Fibroblast of skin of right biceps (primary cell): ENCODE measurements at places on chromosomes 6 and 20.

DNA sequence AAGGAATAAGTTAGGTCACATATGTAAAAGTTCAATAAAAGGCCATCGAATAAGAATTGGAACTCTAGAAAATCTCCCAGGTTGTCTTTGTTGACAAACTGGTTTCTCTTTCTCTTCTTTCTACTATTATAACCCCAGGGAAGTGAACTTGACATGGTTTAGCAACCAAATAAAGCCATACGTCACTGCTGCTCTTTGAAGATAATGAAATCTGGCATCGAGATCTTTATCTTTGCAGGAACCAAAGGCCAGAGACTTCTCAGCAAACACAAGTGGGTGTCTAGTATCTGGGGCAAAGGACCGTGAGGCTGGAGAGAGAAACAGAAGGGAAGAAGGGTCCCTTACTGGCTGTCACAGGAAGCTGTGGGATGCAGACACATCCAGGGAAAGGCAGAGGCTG, 286.7 kb upstream of the CDYL start:
- no peak for DNase-seq

GRCh38 chr6:24358219-24358821, 461 bp upstream of the DCDC2 start:
- no peak for DNase-seq

GRCh38 chr6:66421570-66421969, 714.5 kb upstream of the EYS start:
- peak; percentile 8 for DNase-seq

GRCh38 chr6:15630202-15630601, 32.6 kb downstream of the DTNBP1 start:
- no peak for DNase-seq

DNA sequence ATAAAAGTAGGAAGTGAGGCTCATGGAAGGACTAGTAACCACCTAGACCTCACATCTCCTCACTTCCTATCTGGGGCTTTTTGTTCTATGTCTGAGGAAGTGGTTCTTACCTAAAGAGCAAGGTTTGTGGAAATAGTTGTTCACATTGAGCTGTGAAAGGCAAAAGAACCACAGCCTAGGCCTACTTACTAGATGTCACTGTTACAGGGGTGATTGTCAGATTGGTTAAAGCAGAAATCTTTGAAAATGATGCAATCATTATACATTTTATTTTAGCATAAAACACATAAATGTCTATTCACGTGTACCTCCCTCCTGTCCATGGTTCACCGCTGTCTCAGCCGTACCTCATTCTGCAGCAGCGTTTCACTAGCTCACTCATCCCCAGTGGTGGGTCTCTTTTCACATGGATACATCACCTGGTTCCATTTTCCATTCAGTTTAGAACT, 268.8 kb downstream of the TMEM242 start:
- no peak for DNase-seq

DNA sequence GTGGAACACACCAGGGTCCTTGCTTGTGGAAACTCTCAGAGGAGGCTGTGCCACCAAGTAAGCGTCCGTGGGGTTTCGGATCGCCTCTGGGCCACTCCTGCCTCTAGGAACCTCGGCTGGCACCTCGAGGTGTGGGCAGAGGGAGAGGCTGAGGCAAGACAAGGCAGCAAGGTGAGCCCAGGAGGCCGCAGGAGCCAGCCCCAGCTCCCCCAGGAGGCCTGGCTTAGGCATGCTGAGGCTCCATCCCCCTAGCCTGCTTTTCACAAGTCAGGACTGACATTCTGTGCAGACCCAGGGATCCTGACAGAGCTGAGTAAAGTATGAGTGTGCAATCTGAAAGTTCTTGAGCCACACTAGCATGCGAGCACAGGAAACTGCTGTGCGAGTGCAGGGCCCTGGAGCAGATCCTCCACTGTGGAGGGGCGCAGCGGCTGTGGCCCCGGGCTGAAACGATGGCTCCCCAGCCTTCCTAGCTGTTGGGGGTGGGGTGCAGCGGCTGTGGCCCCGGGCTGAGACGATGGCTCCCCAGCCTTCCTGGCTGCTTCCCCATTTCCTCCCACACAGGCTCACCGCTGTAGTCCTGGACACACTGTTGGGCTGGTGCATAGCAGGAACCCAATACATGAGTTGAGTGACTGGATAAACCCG, 75.2 kb upstream of the CD93 start:
- peak; percentile 64 for DNase-seq

GRCh38 chr20:62539198-62540045, 63.6 kb upstream of the GATA5 start:
- DNase-seq, result no peak

- DNase-seq, result no peak
Measured at GRCh38 chr6:44795326-44795725, 407.8 kb downstream of the CDC5L start.
